Femur (tissue), 1 donor: ENCODE measurements at places on chromosomes 3 and 15.

DNA sequence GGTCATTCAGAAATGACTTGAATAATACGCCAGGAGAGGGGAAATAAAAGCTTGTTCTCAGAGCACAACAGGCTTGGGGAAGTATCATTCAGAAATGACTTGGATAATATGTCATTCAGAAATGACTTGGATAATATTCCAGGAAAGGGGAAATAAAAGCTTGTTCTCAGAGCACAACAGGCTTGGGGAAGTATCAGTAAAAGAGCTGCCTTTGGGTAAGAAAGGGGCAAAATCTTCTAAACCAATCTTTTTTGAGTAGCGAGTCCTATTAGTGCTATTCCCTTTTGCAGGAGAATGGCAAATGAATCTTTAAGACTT lies 20.9 kb downstream of the GABRR3 start:
- no peak for DNase-seq

GRCh38 chr3:52454250-52454937 lies 553 bp upstream of the TNNC1 start:
- DNase-seq = no peak

DNA sequence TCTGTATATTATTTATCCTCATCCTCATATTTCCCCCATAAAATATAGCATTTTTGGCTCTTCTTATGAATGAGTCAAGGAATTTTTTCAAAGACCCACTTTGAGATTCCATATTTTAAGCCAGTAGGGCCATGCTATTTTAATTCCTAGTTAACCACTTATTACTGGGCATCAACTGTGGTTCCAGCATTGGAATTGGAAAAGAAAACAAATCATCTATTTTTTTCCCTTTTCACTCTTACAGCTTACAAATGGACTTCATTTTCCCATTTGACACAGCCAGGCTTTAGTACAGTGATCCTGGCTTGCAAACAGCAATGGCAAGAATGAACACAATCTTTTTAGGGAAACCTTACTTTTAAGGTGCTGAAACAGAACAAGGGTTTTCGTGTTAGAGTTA lies 19.4 kb upstream of the PLCL2 start:
- DNase-seq = no peak

DNA sequence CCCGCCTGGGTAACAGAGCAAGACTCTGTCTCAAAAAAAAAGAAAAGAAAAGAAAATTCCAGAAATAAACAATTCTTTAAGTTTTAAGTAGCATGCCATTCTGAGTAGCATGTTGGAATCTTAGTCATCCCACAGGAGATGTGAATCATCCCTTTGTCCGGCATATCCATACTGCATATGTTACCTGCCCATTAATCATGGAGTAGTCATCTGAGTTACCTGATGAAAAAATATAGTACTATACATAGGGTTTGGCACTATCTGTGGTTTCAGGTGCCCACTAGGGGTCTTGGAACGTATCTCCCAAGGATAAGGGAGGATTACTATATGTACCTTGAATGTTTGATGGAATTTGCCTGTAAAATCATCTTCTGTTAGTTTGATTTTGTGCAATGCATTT lies 6.3 kb upstream of the CCR4 start:
- no peak for DNase-seq

GRCh38 chr3:112860898-112861297 lies 14.2 kb upstream of the CD200R1L start:
- DNase-seq = no peak

DNA sequence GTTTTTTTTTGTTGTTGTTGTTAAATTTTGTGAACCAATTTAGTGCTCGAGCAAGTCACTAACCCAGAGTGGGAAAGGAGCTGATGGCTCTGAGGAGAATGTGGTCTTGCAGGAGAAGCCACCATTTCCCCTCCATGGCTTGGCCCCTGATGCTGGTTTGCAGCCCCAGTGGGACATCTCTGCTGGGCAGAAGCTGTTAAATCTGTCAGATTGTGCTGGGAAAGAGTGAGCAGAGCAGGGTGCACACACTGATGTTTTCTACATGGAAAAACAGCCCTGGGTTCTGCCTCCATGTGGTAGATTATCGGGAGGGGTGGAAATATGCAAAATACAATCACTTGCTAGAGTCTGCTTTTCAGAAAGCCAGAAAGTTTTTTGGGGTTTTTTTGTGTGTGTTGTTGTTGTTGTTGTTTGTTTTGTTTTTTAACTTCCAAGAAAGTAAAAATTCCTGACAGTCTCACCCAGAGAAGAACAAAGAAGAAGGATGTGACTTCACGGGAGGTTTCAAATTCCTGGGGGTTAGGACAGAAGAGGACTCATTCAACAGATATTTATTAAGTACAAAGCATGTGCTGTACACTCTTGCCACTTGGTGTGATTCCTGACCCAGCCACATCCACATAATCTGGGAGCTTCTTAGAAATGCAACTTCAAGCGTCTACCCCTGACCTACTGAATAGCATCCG lies 133.7 kb downstream of the FOXB1 start:
- no peak for DNase-seq

- no peak for DNase-seq
These were observed 267.1 kb upstream of the TPRG1 start for GRCh38 chr3:188904670-188905069.
